NCI-H226 (cell line): ENCODE measurements at places on chromosomes 11 and 22.

GRCh38 chr11:98036810-98037209 lies 983.9 kb upstream of the CNTN5 start:
- no peak for DNase-seq

DNA sequence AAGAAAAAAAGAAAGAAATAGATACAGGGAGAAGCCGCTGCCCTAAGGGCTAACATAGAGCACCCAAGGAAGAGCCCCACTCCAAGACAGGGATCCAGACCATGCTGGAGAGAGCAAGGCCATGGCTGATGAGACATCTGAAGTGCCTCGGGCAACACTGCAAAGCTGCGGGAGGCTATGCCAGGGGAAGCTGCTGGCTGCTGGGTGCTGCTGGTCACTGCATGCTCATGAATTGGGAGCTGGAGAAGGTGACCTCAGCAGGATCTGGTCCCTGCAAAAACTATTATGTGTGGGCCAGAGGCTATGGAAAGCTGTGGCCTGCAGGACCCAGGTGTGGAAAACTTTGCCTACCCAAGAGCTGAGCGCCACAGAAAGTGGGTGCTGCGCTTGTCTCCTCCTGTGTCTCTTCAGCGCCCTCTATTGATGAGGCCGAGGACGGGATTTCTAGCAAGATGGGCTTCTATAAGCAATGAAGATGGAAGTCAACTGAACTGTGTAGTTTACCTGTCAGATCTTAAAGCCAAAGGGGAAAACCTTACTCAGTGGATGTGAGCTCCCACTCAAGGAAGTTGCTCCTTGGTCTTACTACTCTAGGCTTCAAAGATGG lies 17.3 kb upstream of the SLC29A2 start:
- peak; percentile 61 for DNase-seq

- DNase-seq: peak; percentile 97
Observed at GRCh38 chr11:115226556-115226955, 277.7 kb downstream of the CADM1 start.

DNA sequence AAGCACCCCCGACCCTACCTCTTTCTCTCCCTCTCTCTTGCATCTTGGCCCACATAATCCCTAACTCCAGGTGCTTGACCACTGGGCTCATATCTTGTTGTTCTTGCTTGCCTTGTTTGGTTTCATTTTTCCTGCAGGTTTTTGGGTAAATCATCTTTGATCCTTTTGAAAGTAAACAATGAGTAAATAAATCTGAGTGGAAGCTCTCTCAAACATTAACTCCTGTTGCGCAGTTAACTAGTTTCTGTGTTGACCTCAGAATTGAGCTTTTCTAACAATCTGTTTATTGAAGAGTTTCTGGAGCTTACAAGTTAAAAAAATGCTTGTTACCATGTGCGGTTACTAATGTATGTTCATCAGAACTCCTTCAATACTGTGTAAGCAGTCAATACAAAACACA lies 38.8 kb upstream of the MICAL2 start:
- no peak for DNase-seq

GRCh38 chr11:64206457-64207255 lies at the start of gene FERMT3:
Gene FERMT3, plus strand, starts transcription at chr11:64206721. Its CDS starts 644 bp downstream, at chr11:64207365.
- DNase-seq: no peak

DNA sequence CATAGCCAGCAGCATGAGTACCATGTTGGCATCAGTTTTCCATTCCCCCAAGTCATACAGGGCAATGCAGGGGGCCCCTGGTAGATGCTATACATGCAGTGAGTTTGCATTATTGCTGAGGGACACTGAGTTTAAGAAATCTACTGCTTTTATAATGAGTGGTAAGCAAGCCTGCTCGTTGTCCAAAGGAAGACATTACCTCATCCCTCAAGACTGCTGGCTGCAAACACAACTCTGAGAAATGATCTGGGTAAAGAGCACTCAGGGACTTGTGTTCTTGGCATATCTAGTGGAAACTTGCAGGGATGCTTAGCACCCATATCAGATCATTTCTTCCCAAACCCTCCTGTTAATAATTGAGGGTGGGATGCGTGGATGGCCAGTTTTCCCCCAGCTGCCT lies 77.9 kb downstream of the CWC15 start:
- DNase-seq: peak; percentile 65

DNA sequence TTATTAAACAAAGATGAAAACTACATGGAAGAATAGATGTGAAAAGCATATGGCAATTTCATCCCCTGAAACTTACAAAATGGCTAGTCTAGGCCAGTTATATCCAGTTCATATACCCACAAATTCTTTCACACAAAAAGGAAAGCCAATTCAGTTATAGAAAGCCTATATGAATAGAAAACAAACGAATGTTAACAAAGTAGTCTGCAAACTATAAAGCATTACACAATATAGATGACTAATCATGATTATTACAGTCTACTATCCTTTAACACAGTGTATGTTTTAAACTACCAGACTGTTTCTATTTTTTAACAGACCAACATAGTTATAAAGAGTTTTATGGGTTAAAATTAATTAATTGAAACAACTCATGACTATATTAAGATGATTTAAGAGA lies 12.1 kb downstream of the DCUN1D5 start:
- DNase-seq: no peak

GRCh38 chr11:90204832-90205646 lies 17.8 kb downstream of the CHORDC1 start:
- DNase-seq: peak; percentile 20

GRCh38 chr11:62545437-62546243 lies 966 bp downstream of the AHNAK start:
- peak; percentile 96 for DNase-seq

DNA sequence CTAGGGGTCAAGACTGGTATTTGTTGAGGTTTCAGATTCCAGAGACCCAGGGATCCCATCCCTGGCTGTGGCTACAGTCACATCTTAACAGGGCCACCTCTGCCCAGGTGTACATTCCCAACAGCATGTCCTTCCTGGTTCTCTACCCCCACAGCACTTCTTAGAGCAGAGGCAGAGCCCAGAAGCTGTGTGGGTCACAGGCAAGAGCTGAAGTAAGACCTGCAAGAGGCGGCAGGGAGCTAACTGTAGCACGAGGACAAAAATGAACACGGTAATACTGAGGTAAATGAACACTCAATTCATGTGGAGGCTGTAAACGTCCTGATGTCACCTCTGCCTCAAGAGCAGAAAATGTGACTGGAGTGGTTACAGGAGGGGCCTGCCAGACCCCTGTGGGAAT lies 21.7 kb upstream of the RAPSN start:
- no peak for DNase-seq

- no peak for DNase-seq
Observed at GRCh38 chr22:27725661-27726060, 75.9 kb downstream of the MN1 start.

DNA sequence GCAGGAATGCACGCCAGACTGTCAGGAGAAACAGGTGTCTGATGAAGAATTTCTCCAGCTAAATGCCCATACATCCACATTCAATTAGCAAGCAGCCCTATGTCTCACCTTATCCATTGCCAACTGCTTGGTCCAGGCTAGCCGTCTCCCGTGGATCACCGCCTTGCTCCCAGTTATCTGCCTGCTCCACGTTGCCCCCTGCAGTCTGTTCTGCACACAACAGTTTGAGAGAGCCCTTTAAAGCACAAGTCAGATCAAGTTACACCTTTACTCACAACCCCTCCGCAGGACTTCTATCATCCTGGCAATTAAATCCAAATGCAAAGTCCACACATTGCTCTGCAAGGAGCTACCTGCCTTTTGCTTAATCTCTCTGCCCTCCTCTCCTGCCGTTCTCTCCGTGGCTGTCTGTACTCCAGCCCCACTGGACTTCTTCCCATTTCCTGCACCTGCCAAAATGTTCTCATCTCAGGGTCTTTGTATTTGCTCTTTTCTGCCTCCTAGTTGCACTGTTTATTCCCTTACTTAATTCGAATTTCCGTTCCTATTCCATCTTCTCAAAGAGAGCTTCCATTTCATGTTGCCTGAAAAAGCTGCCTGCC lies 185.3 kb upstream of the LARGE1 start:
- no peak for DNase-seq

GRCh38 chr11:131770801-131771200 lies 400.4 kb downstream of the NTM start:
- no peak for DNase-seq

- DNase-seq: no peak
Observed at GRCh38 chr11:96241331-96241841, 101.6 kb downstream of the MAML2 start.

DNA sequence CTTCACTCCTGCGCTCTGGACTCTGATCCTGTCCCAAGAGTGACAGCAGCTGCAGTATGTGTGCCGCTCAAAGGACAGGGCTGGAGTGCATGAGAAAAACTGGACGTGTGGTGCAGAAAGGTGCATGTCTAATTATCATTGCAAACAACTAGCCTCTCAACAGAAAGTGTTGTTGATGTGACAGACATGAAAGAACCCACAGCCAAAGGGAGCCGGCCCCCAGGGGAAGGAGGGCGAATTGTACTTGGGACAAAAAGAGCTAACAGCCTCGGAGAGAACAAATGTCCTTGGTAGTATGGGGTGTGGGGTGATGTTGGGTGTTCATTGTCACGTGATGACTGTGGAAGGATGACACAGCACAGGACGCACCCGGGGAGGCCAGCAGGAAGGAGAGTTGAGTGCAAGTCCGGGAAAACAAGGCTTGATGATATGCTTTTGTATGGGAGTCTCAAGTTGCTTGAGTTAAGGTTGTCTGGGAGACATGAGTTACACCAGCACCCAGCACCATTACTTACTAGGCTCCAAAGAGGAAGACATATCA lies 325.5 kb downstream of the NTM start:
- DNase-seq: no peak

- DNase-seq: no peak
Observed at GRCh38 chr11:70547386-70547785, 149.1 kb downstream of the CTTN start.

GRCh38 chr11:126140926-126141280 lies 70.5 kb downstream of the RPUSD4 start:
- no peak for DNase-seq

- no peak for DNase-seq
Observed at GRCh38 chr11:39144351-39145130, 2314.9 kb downstream of the LRRC4C start.

DNA sequence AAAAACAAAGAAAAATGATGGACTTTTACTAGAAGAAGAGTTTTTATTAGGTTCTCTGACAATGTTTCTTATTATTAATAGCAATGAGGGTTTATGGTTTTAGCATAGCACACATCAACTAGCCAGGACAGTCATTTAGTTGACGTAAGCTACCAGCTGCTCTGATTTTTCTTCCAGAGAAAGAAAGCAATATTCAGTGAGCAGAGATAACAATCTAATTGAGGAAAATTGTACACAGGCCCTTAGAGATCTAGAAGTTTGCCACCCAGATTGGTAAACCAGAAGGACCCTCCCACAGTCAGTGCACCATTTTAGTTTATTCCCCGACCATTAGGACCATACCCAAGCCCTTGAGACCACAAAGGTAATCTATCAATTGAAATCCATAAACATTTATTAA lies 28.7 kb upstream of the TBCEL start:
- DNase-seq: no peak

GRCh38 chr22:17914474-17914873 lies 109.9 kb downstream of the MICAL3 start:
- no peak for DNase-seq

DNA sequence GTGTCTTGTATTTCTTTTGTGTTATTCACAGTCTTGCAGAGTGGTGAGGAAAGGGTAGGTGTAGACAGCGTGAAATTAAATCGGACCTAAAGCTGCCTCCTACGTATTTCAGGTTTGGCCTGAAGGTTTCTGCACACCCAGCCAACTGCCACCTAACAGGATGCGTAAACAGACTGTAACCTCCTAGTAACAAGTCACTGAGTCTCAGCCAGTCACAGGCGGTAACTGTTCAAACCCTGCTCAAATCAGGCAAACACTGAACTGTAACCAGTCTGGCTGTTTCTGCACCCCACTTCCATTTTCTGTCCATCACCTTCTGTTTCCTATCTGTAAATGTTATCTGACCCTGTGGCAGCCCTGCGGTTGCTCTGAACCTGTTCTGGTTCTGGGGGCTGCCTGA lies 87.1 kb downstream of the ADAMTS15 start:
- DNase-seq: no peak

GRCh38 chr22:41775976-41776375 lies 24.5 kb upstream of the CCDC134 start:
- DNase-seq: no peak

DNA sequence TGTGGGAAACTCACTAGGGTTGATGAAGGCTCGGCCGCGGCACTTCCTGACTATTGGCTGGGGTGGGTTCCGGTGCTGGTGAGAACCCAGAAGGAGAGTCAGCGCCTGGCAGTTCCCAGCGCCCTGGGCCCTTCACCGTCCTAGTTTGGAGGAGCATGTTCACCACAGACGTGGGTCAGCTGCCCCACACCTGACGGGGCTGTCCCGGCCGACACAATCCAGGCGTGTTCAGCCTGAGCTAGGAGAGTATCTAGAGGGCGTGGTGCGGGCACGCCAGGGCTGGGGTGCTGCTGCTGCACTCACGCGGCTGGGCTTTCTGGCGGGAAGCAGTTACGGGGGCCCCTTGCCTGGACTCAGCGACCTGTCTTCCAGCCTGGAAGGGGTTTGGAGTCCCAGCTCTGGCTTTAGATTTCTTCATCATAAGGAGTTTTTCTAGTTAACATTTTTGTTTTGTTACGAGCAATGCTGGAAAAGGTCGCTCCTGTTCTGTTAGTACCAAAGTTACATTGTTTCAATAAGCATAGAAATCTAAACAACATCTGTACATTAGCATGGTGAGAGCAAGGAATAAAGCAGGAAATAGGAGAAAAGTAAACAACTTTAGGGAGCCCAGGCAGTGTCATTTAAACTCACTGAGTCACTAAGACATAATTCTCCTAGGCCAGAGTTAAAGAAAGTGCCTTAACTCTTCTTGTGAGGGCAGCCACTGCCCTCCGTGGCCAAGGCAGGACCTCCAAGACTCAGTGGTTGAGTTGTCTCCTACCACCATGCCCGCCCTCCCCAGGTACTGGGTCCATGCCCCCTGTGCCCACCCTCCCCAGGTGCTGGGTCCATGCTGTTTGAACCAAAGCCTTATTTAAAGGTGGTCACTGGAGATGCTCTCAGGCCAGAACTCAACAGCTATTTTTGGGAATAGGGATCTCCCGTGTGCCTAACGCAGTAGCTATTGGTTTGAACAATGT lies 12.1 kb upstream of the ADORA2A start:
- no peak for DNase-seq

DNA sequence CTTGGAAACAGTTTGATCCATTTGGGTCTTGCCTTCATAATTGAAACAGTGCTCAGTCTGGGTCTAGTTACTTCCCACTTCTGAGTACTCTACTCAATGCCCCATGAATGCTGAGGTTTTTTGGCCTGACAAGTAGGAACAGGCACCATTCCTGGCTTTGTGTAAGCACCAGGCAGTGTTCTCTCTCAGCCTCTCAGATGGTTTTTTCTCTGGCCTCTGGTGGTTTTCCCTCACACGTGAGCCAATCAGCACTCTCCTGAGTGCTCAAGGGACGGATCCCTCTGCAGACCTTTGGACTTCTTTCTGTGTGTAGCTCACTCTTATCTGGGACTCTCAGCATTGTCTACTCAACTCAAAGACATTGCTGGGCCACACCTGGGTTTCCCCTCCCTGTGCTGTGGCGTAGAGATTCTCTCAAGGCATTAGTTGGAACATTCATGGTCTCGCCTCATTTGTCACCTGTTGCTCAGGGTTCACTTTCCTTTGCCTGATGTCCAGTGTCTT lies 21.3 kb downstream of the SIK2 start:
- no peak for DNase-seq
